ENCODE measurements at places on chromosomes 11 and 22.

GRCh38 chr11:100732949-100733348, 45.9 kb downstream of the ARHGAP42 start:
- DNase-seq: no peak

DNA sequence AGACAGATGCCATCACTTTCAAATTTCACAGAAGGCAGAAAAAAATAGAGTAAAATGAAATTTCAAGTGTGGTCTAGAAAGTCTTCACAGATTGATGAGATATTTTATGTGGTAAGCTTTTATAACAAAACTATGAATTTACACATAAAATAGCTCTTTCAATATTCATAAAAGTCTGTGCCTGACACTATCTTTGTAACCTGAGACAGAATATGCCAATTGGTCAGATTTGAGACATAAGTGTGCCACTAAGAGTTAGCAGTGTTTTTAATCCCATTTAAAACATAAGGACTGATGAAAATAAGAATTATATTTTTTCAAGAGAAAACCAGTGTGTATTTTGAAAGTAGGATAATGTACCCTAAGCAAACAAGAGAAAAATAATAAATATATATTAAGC, 769.5 kb upstream of the LUZP2 start:
- no peak for DNase-seq

DNA sequence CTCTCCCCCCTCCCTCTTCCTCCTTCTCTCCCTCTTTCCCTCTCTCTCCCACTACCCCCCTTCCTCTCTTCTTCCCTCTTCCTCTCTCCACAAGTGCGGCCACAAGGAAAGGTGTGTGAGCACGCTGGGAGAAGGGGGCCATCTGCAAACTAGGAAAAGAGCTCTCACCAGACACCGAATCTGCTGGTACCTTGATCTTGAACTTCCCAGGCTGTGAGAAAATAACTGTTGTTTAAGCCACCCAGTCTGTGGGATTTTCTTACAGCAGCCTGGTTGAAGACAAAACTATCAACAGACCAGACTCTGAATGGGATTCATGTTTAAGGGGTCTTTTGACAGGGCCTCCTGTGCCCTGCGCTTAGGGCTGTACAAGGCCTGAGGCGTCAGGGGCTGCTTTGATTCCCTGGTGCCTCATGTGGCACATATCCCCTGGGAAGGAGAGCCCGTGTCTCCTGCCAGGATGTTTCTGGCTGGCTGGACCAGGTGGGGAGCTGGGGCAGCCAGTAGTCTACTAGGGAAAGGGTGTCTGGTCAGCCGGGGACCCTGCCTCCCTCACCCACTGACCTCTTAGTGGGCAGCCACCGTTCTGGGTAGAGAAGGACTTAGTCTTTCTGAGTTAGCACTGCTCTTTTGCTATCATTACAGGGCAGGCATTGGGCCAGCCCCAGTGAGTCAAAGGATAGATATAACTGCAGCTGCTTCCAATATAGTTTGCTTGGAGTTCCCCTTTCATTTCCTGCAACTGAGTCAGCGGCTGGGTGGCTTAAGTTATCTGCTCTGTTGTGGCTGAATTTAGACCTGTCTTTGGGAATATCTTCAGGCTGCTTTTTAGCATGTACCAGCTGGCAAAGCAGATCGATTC, 6.2 kb downstream of the PANX1 start:
- DNase-seq: no peak

DNA sequence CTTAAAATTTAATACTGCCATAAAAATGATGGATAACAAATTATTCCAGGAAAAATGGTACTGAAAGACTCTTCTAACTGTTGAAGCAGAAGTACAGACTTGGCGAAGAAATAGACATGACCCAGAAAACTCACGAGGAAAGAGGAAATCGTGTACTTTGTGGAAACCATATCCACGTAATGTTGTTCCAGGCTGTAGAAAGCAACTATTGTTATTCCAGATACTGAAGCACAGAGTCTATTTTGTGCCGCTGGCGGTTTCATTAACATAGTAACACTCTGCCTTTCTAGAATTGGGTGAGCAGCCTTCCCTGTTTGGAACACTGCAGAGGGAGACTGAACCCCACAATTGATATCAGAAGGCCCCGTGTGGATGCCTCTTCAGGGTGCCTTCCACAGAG, 310.6 kb downstream of the TBC1D22A start:
- no peak for DNase-seq

- no peak for DNase-seq
Measured at GRCh38 chr22:39962071-39962470, 1.9 kb downstream of the TMA7B start.

DNA sequence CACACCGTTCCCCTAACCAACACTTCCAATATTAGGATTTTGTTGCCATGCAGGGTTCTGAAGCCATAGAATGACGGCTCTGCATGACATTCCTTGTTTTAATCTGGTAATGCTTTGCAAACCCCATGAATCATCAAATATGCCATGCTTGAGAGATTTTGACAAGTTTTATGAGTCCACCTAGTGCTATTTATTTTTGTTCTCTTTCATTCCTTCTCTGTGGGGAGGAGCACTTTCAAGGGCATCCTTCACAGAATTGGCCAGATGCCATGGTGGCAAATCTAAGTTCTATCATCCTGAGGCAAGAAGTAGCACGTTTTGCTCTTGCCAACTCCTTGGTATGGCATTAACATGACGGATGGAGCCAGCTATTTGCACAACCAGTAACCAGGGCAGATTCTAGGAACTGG, 268.4 kb downstream of the FAM76B start:
- DNase-seq: no peak

Data from posterior cingulate gyrus (tissue), 11 donors.